ENCODE measurements at places on chromosomes 1 and 21. TPM values are rescaled to one million over a fixed set of nuclear protein-coding genes. Genes with fewer than 3 reads are reported as not detected.

The LRRIQ3 gene
- total RNA-seq: 0.65 TPM

The LMX1A gene
- not detected for total RNA-seq

The FAM177B gene
- total RNA-seq: not detected

The ZMYM4 gene
- total RNA-seq: 70.7 TPM

The ADORA3 gene
- total RNA-seq: not detected

The PDC gene
- total RNA-seq: not detected

The CADM3 gene
- total RNA-seq: 0.49 TPM

The RORC gene
- total RNA-seq: 0.12 TPM

The TACSTD2 gene
- 2.4 TPM for total RNA-seq

The KIF21B gene
- 0.12 TPM for total RNA-seq

The UBASH3A gene
- total RNA-seq: not detected

The FNDC5 gene
- 4.3 TPM for total RNA-seq

Data from hair follicle dermal papilla cell (primary cell).